ENCODE measurements at places on chromosomes 3 and 15.

DNA sequence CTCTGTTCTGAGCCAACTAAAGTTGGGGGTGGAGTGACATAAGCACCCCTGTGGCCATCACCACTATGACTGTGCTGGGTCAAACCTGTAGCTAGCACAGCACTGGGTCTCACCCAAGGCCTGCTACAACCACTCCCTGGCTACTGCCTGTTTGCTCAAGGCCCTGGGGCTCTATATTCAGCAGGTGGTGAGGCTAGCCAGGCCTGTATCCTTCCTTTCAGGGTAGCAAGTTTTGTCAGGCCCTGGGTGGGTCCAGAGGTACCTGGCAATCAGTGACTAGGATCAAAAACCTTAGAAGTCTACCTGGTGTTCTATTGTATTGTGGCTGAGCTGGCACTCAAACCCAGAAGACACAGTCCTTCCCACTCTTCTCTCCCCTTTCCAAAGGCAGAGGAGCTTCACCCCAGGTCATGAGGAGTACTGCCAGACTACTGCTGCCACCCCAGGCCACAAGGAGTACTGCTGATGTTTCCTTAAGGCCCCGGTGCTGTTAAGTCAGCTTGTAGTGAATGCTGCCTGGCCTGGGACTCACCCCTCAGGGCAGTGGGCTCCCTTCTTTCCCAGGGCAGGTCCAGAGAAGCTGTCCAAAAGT is 170.8 kb downstream of the IGSF11 start:
- no peak for DNase-seq

DNA sequence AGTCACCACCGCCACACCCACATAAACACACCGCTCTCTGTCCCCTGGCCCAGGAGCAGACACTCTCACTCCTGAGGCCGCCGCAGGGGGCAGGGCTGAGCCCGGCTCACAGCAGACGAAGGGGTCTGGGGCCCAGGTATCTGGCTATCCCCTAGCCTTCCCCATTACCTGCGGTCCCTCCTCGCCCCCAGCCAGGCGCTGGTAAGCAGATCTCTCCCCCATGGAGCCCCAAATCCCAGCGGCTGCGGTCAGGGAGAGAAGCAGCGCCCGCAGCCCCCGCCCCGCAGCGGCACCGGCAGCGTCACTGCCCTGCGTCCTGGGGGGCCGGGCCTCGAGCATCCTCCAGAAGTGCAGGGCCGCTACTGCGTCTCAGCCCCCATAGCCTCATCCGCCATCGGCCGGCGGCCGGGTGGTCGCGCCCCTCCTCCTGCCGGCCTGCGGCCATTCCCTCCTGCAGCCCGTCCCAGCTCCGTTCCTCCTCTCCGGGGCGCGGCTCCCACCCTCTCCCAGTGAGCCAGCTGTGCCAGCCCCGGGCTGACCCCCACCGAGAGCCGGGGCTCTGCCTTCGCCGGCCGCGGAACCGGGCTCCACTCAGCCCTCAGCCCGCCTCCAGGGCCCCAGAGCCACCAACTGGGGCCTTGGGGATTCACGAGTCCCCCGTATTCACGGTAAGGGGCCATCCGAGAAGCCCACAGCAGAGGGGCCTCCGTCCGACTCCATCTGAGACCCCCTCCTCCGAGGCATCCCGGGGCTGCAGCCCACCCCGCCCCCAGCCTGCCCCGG is 13.1 kb downstream of the TNK2 start:
- peak; percentile 41 for DNase-seq

- no peak for DNase-seq
These were observed 646 bp downstream of the IQCB1 start for GRCh38 chr3:121834157-121834670.

DNA sequence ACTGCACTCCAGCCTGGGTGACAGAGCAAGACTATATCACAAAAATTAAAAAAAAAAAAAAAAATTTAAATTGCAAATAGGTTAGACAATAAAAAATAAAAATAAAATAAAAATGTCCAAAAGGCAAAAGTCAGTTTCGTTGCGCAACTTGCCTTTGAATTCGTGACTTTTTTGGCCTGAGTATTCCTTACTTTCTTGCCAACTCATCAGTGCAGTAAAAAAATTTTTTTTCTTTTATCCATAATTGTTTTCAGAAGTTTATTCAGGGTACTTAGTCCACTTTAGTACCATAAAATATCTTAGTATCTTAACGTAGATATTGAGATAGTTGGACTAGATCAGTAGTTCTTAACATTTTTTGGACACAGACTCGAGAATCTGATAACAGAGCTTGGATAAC is 22.4 kb upstream of the CILP start:
- DNase-seq = no peak

GRCh38 chr3:66785191-66785909 is 212.8 kb upstream of the KBTBD8 start:
- DNase-seq = no peak

DNA sequence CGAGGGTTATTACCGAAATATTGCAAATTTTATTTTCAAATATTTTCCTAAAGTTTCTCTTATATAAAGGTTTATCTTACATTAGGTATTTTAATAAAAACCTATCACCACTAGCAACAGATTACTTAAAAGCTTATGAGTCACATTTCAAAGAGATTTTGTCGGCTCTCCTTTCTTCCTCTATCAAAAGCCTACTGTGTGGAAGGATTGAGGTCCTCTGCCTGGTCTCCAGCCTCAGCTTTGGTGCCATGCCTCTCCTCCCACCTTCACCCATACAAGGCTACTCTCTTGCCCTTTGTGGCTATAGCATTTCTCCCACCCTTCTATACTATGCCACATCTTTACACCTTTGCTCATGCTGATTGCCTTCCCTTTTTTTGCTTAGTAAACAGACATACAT is 199.3 kb downstream of the TNIK start:
- no peak for DNase-seq

Data from putamen (tissue), 1 donor.